ENCODE measurements at places on chromosomes 7 and 10.

- DNase-seq = no peak
Observed at GRCh38 chr10:932589-932988, 1.1 kb upstream of the LARP4B start.

- DNase-seq = no peak
Observed at GRCh38 chr10:421170-421569, 268.3 kb downstream of the DIP2C start.

DNA sequence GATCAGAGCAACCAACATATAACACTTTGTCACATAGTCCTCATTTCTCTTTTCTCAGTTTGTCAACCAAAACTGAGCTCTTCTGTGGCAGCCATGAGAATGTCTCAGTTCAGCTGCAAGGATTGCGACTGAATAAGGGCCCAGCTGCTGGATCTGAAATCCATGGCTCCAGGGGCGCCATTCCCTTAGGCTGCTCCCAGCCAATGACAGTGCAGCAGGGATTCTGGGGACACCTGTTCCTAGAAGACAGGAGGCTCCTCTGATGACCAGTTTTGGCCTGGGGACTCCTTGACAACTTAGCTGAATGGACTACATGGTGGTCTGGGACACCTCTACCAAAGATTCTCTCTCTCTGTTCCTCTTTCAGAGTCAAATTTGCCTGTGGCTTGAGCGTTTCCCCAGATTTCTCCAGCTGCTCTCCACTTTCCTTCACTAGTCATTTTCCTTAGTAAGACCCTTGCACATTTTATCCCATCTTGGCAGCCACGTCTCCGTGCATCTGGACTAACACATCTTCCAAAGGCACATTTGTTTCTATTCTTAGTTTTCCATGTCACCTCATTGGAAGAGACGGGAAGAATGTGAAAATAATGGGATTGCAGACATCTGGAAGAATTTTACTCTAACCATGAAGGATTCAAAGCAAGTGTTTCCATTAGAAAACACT lies 28.1 kb upstream of the KIF5B start:
- DNase-seq = peak; percentile 1

DNA sequence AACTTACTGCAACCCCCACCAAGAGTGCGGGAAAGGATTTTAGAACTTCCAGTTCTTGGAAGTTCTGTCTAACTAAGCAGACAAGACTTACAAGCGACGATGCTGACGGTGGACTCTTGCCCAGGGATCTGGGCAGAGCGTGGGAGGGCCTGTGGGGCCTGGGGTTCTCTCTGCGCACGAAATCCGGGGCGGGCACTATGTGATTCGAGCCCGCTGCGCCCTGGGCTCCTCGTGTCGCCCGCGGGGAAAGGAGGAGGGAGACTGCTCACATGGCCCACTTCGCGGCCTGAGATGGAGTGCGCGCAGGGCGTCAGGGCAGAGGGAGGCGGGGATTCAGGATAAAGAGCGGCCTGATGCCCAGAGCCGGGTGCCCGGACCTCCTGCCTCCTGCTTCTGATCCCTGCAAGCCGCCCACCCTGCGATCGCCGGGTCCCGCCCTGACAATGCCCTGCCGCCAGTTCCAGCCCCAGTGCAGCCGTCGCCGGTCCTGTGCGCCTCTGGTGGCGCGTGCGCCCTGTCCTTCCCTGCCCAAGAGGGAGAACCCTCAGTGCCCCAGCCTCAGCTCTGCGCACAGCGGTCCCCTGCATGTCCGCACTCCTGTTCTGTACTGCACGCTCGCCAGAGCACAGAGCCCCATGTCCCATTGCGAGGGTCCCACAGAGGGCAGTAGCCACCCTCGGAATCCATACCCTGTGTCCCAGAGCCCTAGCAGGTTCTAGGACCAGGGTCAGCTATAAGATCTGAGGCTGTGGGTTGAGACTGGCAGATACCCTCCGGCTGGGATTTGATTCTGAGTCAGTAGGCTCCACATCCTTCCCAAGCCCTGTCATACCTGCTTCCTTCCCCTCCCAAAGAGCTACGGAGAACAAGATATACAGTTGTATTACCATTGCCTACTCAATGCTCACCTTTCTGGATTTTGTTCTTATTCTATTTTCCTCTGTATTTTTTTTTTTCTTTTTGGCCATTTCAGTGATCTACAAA lies 99.4 kb upstream of the TMEM106B start:
- DNase-seq = no peak

GRCh38 chr10:99695761-99696160 lies 36.2 kb downstream of the COX15 start:
- no peak for DNase-seq

GRCh38 chr7:142646386-142647140 lies 102.7 kb upstream of the PRSS1 start:
- DNase-seq = no peak

DNA sequence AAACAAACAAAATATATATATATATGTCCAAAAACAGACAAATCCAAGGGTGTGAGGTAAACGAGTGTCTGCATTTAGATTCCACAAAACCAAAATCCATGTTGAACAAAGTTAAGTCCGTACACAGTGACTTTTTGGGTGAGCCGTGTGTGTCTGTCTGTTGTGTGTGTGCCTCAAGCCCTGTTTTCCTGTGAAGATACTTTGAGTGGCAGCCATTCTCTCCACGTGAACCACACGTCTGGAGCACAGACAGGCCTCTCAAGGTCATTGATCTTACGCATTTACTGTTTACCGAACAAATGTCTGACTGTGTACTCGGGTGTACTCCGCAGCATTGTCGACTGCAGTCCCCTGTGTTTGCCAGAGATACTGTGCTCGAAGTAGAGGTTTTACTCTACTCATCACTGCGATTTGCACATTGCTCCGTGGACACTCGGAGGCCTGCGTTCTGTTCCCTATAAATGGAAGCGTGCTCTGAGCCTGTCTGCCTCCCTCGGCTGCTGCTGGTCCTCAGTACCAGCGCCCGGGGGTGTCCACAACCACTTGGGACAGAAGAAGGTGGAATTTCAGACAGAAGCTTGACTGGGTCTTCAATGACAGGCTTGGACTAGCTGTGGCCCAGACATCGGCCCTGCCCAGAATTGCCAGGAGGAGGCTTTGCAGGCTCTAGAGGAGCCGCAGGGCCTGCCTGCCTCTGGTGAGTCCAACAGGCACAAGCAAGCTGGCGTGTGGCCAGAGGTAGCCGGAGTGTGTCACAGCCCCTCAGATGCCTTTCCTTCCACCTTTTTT lies 22.1 kb downstream of the CYP17A1 start:
- DNase-seq = no peak

DNA sequence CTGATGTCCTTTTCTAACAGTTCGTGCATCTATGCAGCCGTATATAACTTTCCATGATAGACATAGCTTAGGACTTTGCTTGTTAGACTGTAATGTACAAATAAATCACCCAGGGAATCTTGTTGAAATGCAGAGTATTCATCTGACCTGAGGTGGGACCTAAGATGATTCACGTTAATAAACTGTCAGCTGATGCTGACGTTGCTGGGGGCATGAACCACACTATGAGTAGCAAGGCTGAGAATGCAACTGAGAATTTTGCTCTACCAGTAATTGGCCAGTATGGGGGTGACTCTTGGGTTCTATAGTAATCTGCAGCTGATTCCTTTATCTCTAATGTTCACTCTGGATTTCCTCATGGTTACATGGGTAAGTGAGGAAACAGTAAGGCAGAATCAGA lies 130.1 kb upstream of the MALRD1 start:
- no peak for DNase-seq

- DNase-seq = peak; percentile 41
Observed at GRCh38 chr7:30238721-30239441, 45.5 kb upstream of the ZNRF2 start.

GRCh38 chr7:46432708-46433107 lies 511.6 kb upstream of the IGFBP3 start:
- DNase-seq = no peak

GRCh38 chr10:85868627-85869499 lies 497.7 kb downstream of the GRID1 start:
- DNase-seq = no peak

- DNase-seq = no peak
Observed at GRCh38 chr10:71084061-71084817, 128.1 kb upstream of the UNC5B start.

DNA sequence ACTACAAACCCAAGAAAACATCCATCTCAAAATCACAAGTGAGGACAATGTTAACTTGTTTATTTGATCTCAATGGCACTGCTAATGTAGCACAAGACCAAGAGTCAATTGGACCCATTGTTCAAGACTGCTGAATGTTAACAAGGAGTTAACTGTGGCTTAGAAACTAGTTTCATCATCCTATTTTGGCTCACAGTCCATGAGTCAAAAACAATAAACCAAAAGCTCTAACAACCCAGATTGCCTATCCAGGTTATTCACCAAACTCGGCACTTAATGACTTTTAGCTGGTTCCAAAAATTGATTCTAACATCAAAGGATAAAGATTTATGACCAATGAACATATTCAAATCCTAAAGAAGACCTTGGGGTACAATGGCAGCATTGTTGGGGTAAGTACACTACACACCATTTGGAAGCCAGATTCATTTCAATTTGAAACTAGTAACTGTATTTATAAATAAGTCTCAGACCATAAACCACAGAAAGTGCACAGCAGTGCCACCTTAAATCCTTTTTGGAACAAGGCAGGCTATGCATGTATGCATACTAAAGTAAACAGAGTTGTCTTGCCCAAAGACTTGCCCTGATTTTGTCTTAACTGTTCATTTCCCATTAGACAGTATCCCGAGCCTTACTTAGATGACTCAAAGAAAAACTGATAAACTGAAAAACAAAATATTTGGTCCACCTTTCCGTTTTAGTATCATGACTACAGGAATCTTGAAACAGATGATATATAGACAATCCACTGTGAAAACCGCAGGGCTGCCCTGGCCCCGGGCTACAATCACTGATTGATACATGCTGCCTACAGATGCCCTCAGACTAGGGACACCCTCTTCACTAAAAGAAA lies 84.5 kb downstream of the SRPK2 start:
- DNase-seq = peak; percentile 32

DNA sequence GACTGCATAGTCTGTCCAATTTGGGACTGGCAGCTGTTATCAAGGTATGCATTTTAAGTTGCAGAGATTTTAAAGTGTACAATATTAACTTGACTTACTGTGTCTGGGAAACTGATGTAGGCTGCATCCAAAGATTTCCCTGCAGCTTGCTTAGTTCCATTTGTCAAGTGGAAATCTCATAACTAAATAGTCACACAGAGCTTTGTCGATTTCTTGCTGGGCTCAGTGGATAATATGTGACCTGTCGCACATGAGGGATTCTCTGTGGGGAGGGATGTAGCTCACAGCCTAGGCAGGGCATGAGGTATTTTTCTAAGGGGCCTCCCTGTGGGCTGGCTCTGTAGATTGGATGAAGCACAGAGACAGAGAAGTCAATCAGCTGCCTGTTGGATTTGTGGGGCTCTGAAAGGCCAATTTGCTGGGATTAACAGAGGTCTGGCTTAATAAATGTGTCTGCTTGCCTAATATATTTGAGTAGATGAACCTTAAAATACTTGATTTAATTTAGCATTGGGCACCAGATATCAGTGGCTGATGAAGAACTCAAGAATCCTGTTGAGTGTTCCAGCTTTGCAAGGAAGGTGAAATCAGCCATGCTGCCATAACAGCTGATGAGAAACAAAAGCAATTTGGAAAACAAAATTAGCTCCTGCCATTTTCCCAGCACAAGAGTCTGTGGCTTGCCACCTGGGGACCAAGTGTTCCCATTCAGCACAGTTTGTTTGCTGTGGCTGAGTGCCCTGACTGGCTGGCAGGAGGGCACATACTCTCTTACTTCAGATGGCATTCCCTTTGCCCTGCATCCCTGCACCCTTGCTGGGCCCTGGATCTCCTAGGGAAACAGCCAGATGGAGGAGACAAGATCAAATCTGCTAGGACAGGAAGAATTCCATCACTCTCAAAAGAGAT lies 598.5 kb downstream of the SORCS3 start:
- no peak for DNase-seq

- no peak for DNase-seq
Observed at GRCh38 chr10:72095195-72095594, 6.8 kb upstream of the SPOCK2 start.

GRCh38 chr7:78225534-78225933 lies 427.0 kb downstream of the PHTF2 start:
- no peak for DNase-seq

GRCh38 chr7:96143495-96144259 lies 178.2 kb downstream of the SLC25A13 start:
- DNase-seq = no peak

- no peak for DNase-seq
Observed at GRCh38 chr7:108417926-108418325, 38.3 kb downstream of the NRCAM start.
